ENCODE measurements at places on chromosomes 16 and 17.

GRCh38 chr17:57605675-57606105 is 139.4 kb downstream of the CCDC182 start:
- DNase-seq: no peak

DNA sequence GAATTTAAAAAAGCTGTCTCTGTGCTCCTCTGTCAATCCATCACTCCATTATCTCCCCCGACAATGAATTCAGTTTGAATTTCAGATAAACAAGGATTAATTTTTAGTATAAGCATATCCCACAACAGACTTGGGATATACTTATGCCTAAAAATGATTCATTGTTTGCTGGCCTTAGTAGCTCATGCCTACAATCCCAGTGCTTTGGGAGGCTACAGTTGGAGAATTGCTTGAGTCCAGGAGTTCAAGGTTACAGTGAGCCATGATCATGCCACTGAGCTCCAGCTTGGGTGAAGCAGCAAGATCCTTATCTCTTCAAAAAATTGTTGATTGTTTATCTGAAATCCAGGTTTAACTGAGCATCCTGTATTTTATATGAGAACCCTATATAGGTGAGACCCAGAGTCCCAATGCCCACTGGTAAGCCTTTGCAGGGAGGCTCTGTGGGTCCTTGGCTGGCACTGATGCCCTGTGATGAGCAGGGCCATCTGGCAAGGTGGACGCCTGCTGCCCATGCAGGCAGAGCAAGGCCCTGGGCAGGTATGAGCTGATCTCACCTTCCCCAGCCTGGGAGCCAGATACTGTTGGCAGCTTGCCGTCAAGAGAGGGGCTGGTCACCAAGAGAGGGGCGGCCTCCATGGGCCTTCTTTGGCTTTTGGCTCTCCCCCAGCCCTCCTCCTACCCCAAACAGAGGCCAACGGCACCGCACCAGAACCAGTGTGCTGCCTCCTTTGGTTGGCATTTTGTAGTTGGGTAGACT is 158.7 kb downstream of the SEC14L1 start:
- DNase-seq: no peak

GRCh38 chr17:2841606-2842005 is 45.4 kb downstream of the RAP1GAP2 start:
- peak; percentile 72 for DNase-seq

GRCh38 chr16:81214745-81215166 is 23.7 kb upstream of the BCO1 start:
- DNase-seq: peak; percentile 13

DNA sequence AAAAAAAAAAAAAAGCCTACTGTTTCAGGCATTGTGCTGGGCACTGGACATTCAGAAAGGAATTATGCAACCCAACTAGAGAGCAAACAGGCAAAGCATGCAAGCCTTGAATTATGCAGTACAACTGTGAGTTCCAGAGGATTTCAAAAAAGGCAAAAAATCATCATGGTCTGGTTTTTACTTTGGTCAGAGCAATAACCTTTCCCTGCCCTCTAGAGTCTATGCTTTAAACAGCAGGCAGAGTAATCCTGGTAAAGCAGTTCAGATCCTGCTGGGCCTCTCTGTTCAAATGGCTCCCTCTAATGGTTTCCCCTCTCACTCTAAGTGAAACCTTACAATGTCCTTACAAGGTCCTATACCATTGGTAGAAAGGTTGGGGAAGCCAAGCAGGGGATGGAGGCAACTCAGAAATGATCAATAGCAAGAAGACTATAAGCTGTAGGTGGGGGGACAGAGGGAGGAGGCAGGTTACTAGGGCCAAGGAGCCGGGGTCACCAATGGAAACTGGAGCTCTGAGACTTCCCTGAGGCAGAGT is 4.6 kb upstream of the TAF15 start:
- peak; percentile 88 for DNase-seq

GRCh38 chr16:53053967-53054669 is 673 bp upstream of the CHD9 start:
- no peak for DNase-seq

- no peak for DNase-seq
Observed at GRCh38 chr16:26475596-26475995, 591.1 kb upstream of the C16orf82 start.

- DNase-seq: no peak
Observed at GRCh38 chr16:87389245-87389644, 2.9 kb upstream of the MAP1LC3B start.

GRCh38 chr16:86044881-86045590 is 146.1 kb downstream of the IRF8 start:
- no peak for DNase-seq

GRCh38 chr16:83606486-83607030 is 201.2 kb upstream of the HSBP1 start:
- DNase-seq: no peak

- no peak for DNase-seq
Observed at GRCh38 chr16:73396556-73396955, 348.6 kb upstream of the ZFHX3 start.

DNA sequence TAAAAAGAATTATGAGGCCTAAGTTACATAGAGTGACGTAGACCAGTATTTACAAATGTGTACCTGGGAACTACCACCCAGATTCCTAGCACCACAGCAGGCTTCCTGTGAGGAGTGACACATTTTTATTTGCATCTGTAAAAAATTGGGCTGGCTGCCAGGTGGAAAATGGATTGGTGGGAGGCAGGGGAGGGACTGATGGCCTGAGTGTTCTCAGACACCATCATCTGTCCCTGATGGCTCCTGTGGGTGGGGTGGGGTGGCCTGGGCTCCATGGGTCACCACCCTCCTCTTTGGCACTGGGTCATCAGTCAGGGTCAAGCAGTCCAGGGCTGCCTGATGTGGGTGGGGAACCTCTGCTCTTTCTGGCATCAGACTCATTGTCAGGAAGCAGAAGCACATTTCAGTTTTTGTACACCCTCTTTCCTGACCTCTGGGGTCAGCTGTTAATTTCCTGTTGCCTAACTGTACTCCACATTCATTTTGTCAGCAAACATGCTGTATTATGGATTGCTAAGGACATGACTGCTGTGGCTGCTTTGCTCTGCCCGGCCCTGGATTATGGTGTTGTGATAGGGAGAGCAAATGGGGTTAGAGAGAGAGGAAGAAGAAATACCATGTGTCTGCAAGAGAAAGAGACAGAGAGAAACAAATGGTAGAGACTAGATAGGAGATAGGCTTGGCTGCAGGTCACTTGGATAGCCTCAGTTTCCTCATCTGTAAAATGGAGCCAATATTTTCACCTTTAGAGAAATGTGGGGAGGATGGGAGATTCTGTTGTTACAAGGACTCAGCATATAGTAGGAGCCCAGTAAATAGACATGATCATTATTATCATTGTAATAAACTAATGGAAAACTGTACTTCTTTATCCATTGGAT is 11.6 kb upstream of the MFAP4 start:
- peak; percentile 36 for DNase-seq

DNA sequence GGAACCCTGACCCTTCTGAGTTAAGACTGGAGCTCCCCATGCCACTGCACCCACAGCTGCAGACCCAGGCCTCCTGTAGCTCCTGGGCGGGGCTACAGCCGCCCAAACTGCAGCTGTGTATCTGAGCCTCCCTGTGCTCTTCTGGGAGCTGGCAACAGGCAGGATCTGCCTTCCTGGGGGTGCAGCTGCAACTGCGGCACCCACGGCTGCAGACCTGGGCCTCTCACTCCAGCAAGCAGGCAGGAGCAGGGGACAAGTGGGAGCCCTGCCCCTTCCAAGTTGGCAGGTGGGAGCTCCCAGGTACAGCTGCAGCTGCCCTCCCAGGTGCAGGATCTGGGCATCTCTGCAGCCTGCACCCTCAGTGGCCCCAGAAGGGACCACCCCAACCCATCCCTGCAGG is 41.5 kb downstream of the SPACA3 start:
- DNase-seq: no peak
